Cerebellar nuclear complex (tissue), 1 donor: ENCODE measurements at places on chromosomes 12 and 14.

GRCh38 chr14:34220921-34221320 is 241.1 kb downstream of the SPTSSA start:
- no peak for DNase-seq

GRCh38 chr14:75461303-75461702 is 33.5 kb downstream of the JDP2 start:
- no peak for DNase-seq

DNA sequence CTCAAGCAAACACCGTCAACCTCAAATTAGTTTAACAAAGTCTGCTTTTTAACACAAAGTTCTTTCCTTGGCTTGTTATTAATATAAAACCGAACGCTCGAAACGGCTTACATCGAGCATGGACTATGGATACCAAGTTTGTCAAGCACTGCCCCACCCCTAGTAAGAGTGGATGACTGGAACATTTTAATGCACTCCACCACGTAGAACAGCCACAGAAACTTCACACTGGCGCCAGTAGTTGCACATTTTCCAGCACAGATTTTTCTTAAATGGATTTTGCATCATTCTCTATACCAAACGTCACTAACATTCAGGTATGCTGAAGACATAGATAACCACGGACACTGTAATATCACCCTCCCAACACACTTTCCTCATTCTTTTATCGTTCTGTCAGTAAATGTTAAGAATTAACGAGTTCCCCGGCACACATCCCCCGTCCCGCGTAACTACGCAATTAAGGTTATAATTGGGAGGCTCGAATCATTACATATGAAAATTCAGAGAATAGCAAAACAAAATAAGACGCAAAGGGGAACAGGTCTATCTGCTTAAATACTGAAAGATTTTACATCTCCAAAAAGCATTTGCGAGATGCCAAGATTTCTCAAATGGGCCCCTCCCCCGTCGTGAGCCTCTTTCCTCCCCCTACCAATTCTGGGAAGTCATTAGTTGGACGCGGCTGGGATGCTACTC is 990 bp downstream of the FERMT2 start:
- DNase-seq = no peak

- DNase-seq = no peak
These were observed 38.0 kb upstream of the SRP54 start for GRCh38 chr14:34944744-34945143.

DNA sequence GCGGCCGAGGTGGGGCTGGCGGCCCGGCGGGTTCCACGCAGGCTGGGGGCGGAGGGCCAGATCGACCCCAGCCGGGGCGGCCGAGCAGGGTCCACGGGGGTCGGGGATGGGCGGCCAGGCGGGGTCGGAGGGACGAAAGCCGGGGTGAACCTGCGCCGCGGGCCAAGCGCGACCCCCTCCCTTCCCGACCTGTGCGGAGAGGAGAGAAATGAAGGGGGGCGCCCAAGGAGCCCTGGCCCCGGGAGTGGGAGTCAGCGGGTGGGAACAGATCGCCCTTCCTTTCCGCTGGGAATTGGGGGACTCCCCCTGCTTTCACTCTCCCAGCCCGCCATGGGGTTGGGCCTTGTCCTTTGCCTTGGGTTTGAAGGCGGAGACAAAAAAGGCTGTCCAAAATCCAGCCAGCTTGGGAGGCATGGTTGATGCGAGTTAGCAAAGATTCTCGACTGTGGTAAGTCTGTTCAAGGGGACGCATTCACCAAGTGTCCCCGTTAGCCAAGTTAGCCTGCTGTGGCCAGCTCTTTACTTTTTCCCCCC is 559 bp upstream of the CKAP4 start:
- DNase-seq = no peak

GRCh38 chr12:15580431-15580830 is 208.8 kb downstream of the EPS8 start:
- no peak for DNase-seq

DNA sequence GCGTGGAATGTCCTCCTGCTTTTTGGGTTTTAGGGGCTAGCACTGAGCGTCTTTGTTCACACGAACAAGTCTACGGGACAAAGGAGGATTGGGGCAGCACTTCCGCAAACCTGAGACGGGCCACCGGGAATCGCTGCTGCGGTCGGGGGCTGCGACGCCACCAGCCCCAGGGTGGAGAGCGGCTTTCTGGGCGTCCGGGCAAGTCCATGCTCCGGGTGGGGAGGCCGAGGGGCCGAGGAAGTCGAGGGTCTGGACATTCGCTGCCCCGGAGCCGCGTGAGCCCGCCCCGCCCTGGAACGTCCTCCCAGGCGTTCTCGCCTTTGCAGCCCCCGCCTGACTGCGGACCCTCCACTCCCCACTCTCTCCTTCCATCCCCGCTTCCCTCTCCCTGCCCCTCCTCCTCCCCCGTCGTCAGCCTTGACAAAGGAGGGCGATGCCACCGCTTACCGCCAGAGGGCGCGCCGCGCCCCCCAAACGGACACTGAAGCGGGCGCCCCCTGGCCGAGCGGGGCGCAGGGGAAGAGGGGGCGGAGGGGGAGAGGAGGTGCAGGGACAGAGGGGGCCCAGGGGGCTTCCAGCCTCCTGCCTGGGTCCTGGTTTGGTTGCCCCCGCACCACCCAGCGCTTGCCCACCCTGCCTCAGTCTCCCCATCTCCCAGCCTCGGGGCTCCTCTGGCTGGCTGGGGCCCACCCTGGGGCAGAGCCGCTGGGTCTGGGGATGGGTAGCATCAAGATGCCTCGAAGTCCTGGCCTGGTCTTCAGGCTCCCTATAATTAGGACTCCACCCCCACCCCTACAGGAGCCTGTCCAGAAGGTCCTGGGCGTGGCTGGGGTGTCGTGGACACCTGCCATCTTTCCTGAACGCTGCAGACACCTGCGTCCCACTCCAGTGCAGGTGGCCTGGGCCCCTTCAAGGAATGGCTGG is 39.1 kb upstream of the INF2 start:
- no peak for DNase-seq

- DNase-seq = no peak
These were observed 16.5 kb downstream of the ITPK1 start for GRCh38 chr14:93099196-93099595.

- DNase-seq = no peak
These were observed 71.5 kb downstream of the VWF start for GRCh38 chr12:6052940-6053329.

- DNase-seq = no peak
These were observed 228.1 kb upstream of the AMIGO2 start for GRCh38 chr12:47307680-47308399.

DNA sequence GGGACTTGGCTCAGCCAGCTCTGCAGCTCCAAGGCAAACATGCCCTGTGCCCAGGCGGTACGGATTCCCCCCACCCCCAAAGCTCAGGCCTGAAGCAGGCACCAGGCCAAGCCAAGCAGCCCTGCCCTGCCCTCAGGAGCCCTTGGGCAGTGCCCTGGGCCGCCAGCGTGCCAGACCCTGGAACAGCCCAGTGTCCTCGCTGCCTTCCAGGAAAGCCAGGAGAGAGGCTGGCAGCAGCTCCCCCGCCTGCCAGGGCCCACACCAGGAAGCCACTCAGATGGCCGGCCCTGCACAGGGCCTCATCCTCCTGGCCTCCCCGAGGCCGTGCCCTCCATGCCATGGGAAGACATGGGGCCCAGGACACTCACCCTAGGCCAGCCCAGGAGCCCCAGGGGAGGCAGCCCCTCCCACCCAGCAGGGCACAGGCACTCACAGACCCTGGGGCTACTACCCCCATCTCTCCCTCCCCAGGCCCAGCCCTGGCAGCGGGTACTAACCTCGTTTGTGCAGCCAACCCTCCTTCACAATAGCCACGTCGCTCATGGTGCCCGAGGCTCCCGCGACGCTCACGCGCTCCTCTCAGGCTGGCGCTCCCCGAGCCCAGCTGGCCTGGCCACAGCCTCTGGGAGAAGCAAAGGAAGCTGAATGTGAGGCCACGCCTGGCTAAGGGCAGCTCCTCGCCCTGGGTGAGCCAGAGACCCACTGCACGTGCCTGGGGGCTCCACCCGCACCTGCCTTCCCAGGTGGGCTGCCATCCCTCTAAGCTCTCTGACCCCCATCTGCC is 3.3 kb downstream of the AKT1 start:
- DNase-seq = no peak

GRCh38 chr12:76871742-76872141 is 7.1 kb downstream of the CSRP2 start:
- DNase-seq = no peak
